Left colon (tissue), 2 donors: ENCODE measurements at places on chromosomes 5 and 9. TPM values are rescaled to one million over a fixed set of nuclear protein-coding genes. Genes with fewer than 3 reads are reported as not detected.

GRCh38 chr5:139378941-139379361 lies 4.1 kb downstream of the SLC23A1 start:
- DNase-seq, result no peak

SHOC1 gene
- total RNA-seq, result not detected

PCDHA1 gene
- total RNA-seq, result not detected

SV2C gene
- total RNA-seq, result 0.36 TPM

CXCL14 gene
- 23.3 TPM for total RNA-seq

SYNPO gene
- total RNA-seq, result 43.6 TPM
